ENCODE measurements at places on chromosomes 3 and 15.

- no peak for DNase-seq
Observed at GRCh38 chr3:148924562-148924961, 59.5 kb downstream of the CPA3 start.

DNA sequence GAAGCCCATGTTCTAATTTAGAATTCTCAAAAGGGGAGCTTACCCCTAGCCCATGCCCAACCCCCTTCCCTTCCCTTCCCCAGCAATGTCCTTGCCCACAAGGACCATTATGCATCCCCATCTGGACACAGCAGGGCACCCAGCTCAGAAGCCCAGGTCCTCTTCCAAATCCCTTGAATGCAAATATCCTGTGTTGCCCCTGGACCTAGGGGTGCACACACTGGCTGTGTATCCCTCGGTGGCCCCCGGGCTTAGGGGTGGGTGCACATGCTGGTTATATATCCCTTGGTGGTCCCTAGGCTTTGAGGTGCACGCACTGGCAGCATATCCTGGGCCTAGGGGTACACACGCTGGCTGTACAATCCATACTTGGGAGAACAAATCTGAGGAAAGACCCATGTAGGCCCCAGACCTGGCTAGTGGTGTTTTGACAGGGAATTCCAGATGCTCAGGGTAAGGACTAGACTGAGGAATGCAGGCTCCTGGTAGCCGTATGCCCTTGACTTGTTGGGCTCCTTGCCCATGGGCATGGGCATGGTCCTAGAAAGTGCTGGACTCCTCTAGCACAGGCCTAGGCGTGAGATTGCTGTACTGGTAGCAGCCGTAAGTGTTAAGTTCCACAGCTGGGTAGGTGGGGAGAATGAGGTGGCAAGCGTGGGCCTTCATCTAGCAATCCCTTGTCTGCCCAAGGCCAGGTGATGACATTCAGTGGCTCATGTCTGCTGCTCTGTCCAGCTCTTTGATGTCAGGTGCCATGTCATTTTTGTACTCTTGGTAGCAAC, 222.4 kb downstream of the OPA1 start:
- no peak for DNase-seq

DNA sequence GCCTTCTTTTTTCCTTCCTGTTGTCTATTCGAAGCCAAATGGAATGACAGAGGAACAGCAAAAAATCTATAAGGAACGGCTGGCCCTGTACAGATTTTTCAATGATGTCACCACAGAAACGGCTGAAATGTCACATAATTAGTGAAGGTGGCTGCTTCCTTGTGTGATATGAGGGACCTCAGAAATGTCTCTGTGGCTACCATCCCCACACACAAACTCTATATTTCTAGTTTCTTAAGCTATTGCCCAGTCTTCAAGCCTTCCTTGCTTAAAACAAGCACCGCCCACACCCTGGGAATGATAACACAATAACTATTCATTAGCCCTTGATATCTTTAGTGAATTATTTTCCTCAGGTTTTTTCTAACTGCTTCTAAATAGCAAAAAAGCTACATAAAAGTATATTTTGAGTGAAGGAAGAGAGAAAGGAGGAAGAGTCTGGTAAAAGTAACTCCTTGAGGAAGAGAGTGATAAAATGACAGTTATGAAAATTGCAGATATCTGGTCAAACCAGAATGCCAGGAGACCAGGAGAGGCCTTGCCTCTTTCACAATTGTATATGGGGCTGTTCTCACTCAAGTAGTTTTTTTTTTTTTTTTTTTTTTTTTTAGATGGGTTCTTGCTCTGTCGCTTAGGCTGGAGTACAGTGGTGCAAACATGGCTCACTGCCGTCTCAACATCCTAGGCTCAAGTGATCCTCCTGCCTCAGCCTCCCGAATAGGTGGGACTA, 38.7 kb downstream of the FMN1 start:
- DNase-seq = no peak

- no peak for DNase-seq
Observed at GRCh38 chr15:100227781-100228180, 114.0 kb downstream of the ADAMTS17 start.

DNA sequence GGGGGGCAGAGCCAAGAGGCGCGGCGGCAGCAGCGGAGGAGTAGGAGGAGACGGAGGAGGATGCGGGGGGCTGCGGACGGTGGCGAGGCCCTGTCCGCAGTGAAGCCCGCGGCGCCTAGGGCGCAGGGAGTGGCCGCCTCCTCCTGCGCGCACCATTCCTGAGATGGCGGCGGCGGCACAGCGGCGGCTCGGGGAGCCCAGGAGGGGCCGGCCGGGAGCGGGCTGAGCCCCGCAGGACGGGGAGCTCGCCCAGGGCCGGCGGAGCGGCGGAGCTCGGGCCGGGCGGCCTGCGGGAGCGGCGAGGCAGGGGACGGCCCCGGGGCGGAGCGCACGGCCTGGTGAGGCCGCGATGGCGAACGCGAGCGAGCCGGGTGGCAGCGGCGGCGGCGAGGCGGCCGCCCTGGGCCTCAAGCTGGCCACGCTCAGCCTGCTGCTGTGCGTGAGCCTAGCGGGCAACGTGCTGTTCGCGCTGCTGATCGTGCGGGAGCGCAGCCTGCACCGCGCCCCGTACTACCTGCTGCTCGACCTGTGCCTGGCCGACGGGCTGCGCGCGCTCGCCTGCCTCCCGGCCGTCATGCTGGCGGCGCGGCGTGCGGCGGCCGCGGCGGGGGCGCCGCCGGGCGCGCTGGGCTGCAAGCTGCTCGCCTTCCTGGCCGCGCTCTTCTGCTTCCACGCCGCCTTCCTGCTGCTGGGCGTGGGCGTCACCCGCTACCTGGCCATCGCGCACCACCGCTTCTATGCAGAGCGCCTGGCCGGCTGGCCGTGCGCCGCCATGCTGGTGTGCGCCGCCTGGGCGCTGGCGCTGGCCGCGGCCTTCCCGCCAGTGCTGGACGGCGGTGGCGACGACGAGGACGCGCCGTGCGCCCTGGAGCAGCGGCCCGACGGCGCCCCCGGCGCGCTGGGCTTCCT, at the start of gene GPR27:
TSS of gene GPR27 (plus strand) at position 155 of the 909 bp plus-strand sequence. CDS start at position 350, 195 bp downstream.
- DNase-seq = no peak

DNA sequence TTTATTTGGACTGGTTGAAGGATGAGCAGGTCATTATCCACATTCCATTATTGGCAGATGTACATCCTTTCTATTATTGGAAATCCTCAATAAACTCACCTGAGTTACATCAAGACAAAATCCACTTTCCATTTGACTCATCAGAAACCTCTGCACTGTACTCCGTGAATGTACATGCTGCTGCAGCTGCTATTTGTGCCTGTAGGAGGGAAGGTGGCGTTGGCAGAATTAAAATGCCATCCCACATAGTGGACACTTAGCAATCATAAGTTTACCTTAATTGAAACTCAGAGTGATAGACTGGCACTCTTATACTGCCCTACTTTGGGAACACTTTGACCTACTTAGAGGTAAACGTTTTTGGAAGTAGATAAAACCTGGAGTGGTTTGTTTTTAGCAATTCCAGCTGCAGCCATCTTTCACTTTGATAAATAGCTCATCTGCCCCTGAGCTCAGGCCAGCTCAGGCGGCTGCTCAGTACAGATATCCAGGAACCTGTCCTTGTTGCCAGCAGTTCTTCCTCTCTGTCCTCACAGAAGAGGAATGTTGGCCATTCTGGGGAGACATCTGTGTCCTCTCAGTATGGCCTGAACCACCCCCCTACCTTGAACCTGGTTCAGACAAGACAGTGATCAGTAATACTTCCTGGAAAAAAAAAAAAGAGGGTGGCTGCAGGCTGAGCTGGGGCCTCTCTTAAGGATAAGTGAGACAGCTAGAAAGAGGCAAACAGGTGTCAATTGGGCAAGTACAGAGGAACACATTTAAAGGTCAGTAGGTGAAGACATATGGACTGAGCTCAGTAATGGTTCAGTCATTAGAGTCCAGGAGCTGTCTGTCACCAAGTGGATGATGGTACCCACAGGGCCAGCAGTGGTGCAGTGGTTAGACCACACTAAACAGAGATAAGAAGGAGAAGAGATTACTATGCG, 153.4 kb upstream of the UMPS start:
- DNase-seq = no peak

DNA sequence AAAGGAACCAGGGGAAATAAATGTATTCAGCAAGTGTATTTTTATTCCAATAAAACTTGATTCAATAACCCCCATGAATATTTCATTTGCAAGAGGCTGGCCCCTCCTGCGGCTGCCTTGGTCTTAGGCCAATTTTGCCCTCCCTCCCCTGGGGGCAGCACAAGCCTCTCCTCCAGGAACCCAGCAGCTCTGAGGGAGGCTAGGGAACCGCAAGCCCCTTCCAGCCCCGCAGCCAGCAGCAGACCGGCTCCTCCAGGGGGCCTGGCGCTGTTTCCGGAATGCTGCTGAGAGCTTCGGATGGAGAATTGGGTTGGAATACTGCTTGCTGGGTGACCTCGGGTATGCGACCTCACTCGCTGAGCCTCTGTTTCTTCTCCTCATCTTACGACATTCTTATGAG, 150.1 kb downstream of the RAB11A start:
- DNase-seq = no peak

DNA sequence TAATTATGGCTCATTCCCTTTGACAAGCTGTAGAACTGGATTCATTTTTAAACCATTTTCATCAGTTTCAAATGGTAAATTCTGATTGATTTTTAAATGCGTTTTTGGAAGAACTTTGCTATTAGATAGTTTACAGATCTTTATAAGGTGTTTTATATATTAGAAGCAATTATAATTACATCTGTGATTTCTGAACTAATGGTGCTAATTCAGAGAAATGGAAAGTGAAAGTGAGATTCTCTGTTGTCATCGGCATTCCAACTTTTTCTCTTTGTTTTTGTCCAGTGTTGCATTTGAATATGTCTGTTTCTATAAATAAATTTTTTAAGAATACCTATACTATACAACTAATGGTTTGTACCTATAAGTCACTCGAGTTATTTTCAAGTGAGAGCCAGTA, 62.7 kb downstream of the PXYLP1 start:
- DNase-seq = no peak

GRCh38 chr15:91566141-91566540, 287.4 kb upstream of the SLCO3A1 start:
- no peak for DNase-seq

- DNase-seq = no peak
Observed at GRCh38 chr3:66609660-66610561, 109.1 kb upstream of the LRIG1 start.

- no peak for DNase-seq
Observed at GRCh38 chr15:66126456-66126855, 127.1 kb downstream of the MEGF11 start.

DNA sequence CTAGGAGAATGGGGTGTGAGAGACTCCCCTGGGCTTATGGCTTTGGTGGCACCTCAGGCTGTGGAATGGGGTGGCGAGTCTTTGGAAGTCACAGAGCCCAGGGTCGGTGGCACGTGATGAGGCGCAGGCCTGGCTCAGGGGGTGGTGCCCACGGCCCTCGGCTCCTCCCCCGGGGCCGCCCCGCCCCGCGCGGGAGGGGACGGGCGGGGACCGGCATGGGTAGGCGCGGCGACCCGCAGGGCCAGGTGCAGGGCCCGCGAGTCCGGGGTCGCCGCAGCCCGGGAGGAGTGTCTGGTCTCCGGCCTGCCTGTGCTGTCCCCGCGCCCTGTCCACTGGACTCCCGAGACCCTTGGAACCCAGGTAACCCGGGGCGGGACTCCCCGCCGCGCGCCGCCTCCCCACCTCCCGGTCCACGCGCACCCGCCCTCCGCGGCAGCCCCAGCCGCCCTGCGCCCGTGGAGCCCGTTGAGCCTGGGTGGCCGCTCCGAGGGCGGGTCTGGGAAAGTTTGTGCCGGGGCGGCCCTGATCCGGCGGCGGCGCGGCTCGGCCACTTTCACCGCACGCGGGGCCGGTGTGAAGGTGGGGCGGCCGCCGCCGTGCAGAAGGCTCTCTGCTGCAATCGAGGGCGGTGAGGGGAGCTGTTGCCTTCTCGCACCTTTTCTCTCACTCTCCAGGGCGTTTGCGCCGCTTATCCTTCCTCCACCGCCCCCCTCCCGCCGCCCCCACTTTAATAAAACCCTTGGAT, at the start of gene PAQR5:
TSS of gene PAQR5 (plus strand) at position 216 of the 745 bp plus-strand sequence. CDS start 61,169 bp downstream, outside the sequence.
- no peak for DNase-seq

GRCh38 chr15:75713338-75713895, 769 bp upstream of the CSPG4 start:
- DNase-seq = no peak

DNA sequence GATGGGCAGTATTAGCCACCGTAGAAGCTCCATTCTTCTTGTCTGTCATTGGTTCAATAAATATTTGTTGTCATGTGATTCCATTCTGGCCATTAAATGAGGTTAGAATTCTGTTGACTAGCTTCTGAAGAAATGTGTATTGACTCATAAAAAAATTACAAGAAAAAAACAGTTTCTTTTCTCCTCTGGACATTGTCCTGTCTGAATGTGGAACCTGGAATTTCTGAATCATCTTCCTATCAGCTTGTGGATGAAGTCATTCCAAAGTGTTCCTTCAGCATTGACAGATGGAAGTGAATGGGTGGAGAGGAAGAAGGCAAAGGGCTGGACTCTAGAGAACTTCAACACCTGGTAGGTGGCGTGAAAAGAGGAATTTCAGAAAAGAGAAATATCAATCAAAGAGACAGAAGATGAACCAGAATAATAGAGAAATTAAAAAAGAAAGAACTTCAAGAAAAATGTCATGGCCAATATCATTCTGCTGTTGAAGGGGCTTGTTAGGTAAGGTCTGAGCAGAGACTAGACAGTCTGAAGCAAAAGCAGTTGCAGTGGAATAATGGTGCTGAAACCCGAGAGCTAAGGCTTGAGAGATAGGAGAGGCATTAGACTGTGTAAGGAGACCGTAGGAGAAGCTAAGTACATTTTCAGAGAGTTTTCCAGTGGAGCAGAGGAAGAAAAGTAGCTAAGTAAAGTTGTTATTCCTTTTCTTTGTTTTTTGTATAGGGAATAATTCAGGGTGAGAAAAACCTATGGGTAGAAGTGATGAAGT, 806.6 kb downstream of the SQOR start:
- no peak for DNase-seq

DNA sequence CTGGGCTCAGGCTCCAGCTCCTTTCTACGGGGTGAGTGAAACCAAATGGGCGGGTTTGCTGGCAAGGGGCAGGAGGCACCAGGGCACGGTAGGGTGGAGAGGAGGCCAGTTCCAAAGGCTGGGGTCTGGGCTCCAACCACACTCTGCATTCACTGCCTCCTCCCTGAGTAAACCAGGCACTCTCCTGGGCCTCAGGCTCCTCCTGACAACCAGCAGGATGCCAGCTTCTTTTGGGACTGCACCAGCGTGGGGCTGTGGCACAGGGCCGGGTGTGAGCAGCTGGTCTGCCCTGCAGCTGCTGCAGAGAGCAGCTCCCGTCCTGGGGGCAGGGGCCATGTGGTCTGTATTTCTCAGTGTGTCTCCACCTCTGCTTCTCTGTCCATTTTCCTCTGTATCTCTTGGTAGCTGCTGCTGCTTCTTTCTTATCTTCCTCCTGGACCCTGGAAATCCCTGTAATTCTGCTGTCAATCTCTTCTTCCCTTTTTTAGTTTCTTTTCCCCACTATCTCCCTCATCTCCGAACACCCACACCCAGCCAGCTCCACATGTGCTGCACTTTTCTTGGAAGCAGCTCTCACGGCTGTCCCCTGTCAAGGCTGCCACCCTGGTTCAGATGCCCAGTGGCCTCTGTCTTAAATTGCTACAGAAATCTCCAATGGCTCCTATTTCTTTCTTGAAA, 54.9 kb upstream of the TBC1D21 start:
- no peak for DNase-seq

All from CD4-positive, alpha-beta T cell treated with Interleukin-1 beta for 1 hour (primary cell).